Regular cardiac myocyte (primary cell): ENCODE measurements at places on chromosomes 12 and 14. TPM values are rescaled to one million over a fixed set of nuclear protein-coding genes. Genes with fewer than 3 reads are reported as not detected.

PLCZ1 gene
- not detected in 2 replicates for total RNA-seq

KRT77 gene
- total RNA-seq: not detected in 2 replicates

PRH2 gene
- total RNA-seq: 0.19 TPM in 1 of 2 replicates, not detected in the other

TRIM9 gene
- total RNA-seq: under 0.01 and 0.28 TPM in 2 replicates

PTPRB gene
- total RNA-seq: 15.9 and 25.7 TPM in 2 replicates

USP15 gene
- 50.4 and 57.8 TPM in 2 replicates for total RNA-seq

ST8SIA1 gene
- total RNA-seq: under 0.01 and 0.28 TPM in 2 replicates

BTBD7 gene
- 20.7 and 22.8 TPM in 2 replicates for total RNA-seq

BDKRB1 gene
- 0.38 and 2.5 TPM in 2 replicates for total RNA-seq
